SK-N-SH (cell line): ENCODE measurements at places on chromosomes 6 and 20. TPM values are rescaled to one million over a fixed set of nuclear protein-coding genes. Genes with fewer than 3 reads are reported as not detected.

The WFDC12 gene
- polyA plus RNA-seq: not detected in 2 replicates

GRCh38 chr6:71226151-71226550, 62.5 kb upstream of the OGFRL1 start:
- H3K36me3 ChIP-seq: no peaks in the 10 kb centered on the region
- no peak for DNase-seq

DNA sequence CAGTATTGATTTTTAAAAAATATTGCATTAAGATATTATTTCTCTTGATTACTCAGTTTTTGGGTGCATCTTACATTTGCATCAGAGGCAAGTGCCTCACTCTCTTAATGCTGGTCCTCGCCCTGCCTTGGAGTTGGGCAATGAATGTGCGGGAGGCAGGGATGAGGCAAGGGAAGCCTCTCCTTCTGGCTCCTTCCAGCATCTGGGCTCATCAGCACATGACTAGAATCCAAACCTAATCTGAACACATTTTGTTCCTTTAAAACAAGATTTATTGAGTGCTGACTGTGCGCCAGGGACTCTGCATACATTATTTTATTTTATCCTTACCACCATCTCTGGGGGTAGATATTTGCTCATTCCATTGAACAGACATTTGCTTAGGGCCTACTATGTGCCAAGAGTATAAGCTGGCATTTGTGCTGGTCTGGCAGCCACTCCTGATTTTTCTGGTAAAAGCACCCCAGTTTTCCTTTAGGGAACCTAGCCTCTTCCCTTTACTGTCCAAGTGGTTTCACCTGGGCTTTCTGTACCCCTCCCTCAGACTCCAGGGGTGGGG, 71.9 kb upstream of the ZNFX1 start:
- no peaks in the 10 kb centered on the region for H3K36me3 ChIP-seq
- H3K27ac ChIP-seq: no peak overlapping the region
- no peak for DNase-seq
- H3K27me3 ChIP-seq: no peaks in the 10 kb centered on the region
- peaks cover 16% of the 10 kb centered on the region for H3K4me1 ChIP-seq

The RPS10 gene
- polyA plus RNA-seq: 4,475 and 5,166 TPM in 2 replicates

DNA sequence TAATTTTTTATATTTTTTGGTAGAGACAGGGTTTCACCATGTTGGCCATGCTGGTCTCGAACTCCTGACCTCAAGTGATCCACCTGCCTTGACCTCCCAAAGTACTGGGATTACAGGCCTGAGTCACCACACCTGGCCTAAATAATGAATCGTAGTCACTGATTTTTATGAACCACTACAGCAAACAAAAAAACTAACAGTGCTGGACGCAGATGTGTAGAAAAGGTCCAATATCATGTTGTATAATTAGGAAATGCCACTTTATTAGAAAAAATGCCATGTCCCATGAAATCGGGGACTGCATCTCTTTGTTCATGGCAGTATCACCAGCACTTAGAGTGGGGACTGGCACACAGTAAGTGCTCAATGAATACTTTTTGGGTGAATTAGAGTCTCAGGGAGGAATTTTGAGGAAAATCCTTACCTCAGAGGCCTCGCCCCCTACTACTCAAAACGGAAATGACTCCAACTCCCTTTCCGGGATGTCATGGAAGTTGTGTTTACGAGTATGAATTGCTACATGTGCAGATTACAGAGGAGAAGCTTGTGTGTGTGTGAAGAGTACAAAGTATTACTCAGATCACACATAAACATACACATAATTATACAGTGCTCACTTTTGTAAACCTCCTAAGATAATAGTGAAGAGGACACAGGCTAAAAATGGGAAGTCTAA, 43.6 kb upstream of the FAM50B start:
- H3K27ac ChIP-seq: peak overlapping the region; percentile 94
- peaks cover 6% of the 10 kb centered on the region; the same call in 1 of the 2 replicates for H3K4me1 ChIP-seq
- no peak for DNase-seq
- no peaks in the 10 kb centered on the region for H3K36me3 ChIP-seq
